ENCODE measurements at places on chromosomes 3 and 15.

DNA sequence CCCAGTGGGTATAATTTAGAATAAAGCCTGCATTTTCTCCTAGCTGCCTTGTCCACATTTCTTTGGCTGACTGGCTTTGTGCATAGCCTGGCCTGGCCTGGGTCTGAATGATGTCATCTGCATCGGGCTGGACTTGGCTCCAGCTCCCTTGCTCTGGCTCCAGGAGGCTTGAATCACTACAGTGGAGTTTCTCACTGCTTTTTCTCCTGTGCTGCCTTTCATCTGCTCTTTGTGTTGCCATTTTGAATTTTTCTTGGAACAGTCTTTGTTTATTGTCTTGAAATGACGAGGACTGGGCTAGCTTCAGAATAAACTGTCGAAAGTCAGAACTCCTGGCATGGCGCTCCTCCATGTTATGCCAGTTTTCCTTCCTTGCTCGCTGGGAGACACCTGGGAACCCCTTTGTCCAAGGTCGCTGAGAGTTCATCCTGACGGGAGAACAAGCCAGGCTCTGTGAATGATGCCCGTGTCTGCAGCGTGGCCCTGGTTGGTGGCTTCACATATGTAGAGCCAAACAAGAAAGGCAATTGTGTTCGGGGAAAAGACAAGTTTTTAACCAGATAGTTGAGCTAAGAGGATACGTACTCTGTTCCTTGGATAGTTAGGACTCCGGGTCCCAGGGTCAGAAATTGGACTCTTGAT is 258.9 kb downstream of the PDZRN3 start:
- DNase-seq: no peak

GRCh38 chr3:74643636-74644035 is 29.2 kb upstream of the CNTN3 start:
- no peak for DNase-seq

DNA sequence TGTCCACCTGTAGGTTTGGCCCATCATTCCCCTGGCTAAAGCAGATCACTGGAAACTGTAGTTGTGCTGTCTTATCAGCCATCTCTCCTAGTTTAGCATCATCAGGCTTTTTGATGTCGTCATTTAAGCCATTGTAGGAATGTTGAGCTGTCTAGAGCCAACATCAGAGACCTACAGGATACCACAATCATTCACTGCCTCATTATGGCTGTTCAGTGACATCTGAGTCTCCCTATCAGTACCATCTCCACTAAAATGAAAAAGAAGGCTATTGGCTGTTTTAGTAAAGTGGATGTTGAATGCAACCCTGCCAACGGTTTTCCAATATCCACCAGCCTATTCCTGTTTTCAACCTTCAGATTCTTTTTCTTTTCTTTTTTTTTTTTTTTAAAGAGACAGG is 29.2 kb downstream of the RLBP1 start:
- DNase-seq: no peak

DNA sequence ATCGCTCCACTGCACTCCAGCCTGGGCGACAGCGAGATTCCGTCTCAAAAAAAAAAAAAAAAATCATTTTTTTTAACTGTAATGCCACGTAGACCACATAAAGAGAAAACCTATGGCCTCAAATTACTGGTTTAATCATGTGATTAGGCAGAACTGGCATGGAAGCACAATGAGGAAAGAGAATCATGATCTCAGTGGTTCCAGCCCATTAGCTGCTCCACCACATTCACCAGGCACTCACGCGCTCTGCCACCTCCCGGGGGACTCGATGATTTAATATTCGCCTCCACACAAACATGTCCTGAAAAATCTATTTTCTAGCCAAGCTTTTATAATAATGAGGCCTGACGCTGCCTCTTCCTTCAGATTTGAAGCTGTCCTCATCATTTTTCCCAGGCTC is 204.7 kb downstream of the TBL1XR1 start:
- DNase-seq: no peak

DNA sequence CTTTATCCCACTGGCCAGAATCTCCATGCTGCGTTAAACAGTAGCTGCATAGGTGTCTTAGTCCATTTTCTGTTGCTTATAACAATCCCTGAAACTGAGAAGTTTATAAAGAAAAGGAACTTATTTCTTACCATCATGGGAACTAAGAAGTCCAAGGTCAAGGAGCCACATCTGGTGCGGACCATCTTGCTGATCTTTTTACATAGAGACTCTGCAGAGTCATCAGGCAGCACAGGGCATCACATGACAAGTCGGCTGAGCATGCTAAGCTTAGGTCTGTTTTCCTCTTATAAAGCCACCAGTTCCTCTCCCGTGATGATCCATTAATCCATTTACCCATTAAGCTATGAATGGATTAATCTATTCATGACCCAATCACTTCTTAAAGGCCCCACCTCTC is 22.4 kb upstream of the FAM174B start:
- DNase-seq: no peak

- no peak for DNase-seq
Observed at GRCh38 chr3:21170964-21171363, 580.0 kb downstream of the ZNF385D start.

DNA sequence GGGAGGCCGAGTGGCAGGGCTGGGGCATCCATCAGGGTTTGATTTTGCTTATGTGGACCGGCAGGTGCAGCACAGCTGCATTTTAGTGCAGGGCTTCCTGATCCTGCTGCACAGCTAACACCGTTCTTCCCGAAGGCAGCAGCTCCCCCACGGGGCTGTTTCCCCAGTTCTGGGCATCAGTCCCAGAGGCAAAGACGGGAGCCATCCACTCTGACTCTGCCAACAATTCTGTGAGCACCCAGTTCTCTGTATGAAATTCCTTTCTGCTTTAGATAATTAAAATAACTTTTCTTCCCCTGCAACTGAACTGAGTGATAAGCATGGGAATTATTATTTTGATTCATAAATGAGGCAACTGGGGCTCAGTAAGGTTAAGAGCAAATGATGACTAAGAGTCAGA is 262.9 kb upstream of the ATP10A start:
- DNase-seq: no peak

DNA sequence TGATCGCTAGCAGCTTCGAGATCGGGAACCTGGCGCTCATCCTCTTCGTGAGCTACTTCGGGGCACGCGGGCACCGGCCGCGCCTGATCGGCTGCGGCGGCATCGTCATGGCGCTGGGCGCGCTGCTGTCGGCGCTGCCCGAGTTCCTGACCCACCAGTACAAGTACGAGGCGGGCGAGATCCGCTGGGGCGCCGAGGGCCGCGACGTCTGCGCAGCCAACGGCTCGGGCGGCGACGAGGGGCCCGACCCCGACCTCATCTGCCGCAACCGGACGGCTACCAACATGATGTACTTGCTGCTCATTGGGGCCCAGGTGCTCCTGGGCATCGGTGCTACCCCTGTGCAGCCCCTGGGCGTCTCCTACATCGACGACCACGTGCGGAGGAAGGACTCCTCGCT is 62.5 kb downstream of the SLCO3A1 start:
- DNase-seq: no peak

DNA sequence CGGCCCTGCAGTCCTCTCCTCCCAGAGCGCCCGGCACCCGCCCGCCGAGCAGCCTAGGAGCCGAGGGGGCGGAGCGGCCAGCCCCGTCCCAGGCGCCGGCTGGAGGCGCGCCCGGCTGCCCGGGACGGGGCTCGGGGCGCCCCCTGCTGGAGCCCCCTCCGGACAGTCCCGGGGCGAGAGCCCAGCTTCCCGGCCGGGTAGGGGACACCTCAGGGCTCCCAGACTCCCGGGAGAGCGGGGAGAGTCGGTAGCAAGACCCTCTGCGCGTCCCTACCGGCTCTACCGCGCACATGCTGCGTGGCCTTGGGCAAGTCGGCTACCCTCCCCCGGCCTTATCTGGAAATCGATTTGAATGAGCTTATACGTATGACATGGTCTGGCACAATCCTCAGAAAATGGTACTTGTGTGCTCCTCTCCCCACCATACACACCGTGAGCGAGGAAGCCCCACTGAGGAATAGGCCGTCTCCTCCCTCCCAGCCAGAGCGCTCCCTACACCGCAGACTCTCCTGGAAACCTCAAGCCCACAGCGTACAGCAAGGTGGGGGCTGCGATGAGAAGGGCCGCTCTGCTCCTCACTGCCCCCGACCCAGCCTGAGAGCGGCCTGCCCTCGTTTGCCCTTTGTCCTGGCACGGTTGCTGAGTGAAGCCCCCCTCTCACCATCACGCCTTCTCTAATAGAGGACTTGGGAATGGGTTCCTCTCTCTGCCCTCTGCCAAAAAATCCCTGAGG is at the start of gene DAPK2:
Gene DAPK2 (minus strand): TSS at position 65 of the 733 bp plus-strand sequence. CDS start 6,224 bp downstream, outside the sequence.
- peak; percentile 46 for DNase-seq

DNA sequence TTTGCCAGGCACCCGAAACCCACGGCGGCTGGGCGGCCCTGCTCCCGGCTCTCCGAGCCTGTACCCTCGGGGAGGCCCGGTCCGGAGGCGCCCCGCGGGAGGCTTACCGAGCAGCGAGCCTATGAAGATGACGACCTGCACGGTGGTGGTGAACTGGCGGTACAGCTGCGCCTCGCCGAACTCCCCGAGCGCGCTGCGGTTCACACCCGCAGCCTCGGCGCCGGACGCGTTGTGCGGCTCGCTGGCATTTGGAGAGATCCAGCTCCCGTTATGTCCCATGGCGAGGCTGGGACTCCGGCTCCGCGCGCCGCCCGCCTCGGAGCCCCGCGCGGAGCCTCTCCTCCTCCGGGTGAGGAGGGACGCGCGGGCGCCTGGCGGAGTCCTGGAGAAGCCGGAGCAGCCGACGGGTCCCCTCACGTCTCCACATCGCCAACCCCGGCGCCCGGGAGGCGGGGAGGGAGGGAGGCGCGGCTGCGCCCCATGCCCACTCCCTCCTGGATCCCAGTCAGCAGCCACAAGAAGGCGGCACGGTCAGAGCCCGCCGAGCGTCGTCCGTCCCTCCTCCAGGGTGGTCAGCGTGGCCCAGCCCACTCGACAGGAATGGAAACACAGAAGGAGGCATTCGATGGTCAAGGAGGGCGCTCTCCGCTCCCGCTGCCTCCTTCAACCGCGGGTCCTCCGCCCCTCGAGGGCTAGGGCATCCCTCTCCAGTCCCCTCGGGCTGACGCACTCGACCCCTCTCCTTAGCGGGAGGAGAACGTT is at the start of gene GPR176:
Gene GPR176 (minus strand): TSS at position 519 of the 762 bp plus-strand sequence. CDS start 240 bp downstream, at position 279.
- DNase-seq: no peak

GRCh38 chr3:36905545-36905944 is 39.3 kb downstream of the TRANK1 start:
- no peak for DNase-seq

GRCh38 chr15:38706956-38707355 is 142.3 kb upstream of the RASGRP1 start:
- DNase-seq: no peak

- DNase-seq: no peak
Observed at GRCh38 chr15:73983211-73983727, 8.8 kb downstream of the STOML1 start.

- DNase-seq: no peak
Observed at GRCh38 chr15:81410318-81410753, 36.3 kb upstream of the TMC3 start.

DNA sequence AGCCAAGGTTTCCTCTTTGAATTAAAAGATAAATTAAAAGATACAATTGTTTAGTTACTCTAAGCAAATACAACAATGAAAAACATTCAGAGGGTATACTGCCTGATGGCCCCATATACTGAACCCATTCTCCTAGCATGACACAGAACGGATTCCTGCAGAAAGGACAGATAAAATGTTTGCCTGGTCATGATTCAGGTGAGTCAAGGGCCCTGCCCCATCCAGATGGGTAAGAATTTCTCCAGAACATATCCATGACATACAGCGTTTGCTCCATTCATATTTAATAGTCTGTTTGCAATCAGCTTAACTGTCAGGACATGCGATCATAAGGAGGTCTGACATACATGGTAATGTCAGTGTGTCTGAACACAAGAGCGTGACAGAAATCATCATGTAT is 8.6 kb downstream of the TMEM41A start:
- no peak for DNase-seq

GRCh38 chr3:105140899-105141367 is 225.8 kb upstream of the ALCAM start:
- no peak for DNase-seq

- DNase-seq: no peak
Observed at GRCh38 chr3:4827767-4828166, 151.5 kb upstream of the BHLHE40 start.

GRCh38 chr3:73622091-73622805 is 2.5 kb downstream of the PDZRN3 start:
- no peak for DNase-seq

DNA sequence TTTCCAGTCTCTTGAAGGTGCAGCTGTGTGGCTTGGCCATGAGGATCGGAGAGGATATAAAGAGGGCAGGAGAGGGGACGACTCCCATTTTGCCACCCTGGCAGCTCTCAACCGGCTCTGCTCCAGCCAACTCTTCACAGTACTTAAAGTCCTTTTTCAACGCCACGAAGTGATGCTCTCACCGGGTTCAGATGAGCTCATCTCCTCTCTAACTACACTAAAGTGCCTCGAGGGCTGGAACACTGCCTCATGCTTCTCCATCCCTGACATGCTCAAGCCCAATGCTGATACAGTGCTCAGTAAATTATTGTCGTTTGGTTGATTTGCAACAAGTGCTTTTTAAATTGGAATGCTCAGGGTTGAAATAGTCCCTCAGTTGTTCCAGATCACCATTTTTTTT is 97.8 kb downstream of the GTPBP8 start:
- DNase-seq: no peak

- no peak for DNase-seq
Observed at GRCh38 chr3:127204841-127205582, 12.1 kb downstream of the PRR23E start.

DNA sequence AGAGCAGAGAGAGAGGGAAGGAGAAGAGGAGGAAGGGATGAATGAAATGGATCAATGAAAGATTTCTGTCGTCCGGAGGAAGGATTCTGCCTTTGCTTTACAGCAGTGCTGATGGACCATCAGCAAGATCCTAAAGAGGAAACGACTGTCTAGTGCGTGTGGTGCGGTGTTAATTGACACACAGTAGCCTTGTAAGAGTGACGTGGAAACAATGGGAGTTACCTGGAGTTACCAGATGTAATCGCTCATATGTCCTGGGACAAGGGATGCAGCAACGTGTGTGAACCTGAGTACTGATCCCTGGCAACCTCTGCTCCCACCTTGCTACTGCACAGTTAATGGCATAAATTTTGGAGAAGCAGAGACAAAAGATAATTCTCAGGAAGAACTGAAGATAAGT is 62.6 kb upstream of the TPRG1 start:
- no peak for DNase-seq

DNA sequence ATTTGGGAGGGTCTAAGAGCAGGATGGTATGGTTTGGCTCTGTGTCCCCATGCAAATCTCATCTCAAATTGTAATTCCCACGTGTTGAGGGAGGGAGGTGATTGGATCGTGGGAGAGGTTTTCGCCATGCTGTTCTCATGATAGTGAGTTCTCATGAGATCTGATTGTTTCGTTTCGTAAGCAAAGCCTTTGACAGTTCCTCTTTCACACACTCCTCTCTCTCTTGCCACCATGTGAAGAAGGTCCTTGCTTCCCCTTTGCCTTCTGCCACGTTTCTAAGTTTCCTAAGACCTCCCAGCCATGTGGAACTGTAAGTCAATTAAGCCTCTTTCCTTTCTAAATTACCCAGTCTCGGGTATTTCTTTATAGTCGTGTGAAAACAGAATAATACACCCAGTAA is 553.7 kb downstream of the TAFA4 start:
- DNase-seq: no peak

GRCh38 chr3:148500881-148501280 is 196.8 kb upstream of the AGTR1 start:
- no peak for DNase-seq

Measured in stimulated activated CD4-positive, alpha-beta T cell treated with anti-CD3 and anti-CD28 coated beads, Interleukin-1b, Interleukin-23, amount 100 ng/mL, for 1 hour (primary cell).